ENCODE measurements at places on chromosomes 1 and 21.

- DNase-seq, result no peak
Measured at GRCh38 chr1:23568608-23569383, 9.5 kb upstream of the ID3 start.

GRCh38 chr1:30242722-30243457, 480.5 kb downstream of the MATN1 start:
- peak; percentile 21 for DNase-seq

DNA sequence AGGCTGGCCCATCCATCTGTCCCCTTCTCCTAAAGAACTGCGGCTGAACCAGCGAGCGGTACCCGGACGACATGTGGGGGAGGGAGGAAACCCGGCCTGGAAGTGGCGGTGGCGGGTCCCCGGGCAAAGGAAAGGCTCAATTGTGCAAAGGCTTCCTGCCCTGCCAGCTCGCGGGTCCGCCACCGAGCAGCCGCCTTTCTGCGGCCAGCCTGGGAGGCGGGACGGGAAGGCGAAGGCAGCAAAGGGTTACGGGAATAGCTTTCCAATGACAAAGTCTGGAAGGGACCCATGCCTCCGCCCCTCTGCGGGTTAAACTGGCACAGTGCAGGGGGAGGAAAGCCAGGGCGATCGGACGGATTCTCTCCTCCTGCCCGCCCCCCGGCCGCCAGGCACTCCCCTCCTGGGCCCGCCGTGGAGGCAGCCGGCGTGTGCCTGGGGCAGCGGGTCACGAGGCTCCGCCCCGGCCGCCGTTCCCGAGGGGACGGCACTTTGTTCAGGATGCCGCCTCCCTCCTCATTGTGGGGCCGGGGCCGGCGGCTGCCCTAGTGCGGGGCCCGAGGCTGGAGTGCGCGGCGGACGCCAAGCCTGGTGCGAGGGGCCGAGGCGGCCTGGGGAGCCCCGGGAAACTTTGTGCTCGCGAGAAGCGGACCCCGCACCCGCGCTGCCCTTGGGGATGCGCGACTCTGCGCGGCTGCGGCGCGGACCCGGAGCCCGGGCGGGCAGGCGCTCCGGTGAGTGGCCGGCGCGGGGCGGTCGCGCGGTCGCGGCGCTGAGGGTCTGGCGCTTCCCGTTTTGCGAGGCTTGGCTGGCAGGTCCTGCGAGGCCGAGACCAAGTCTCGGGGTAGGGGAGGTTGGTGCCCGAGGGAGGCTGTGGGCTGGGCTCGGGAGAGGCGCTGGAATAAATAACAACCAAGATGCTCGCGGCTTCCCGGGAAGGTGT, at the start of gene NAV1:
Gene NAV1, plus strand, starts transcription at position 516 of the 940 bp plus-strand sequence. CDS start 83,758 bp downstream, outside the sequence.
- DNase-seq, result peak; percentile 77

- no peak for DNase-seq
Measured at GRCh38 chr1:96579636-96580035, 141.9 kb upstream of the PTBP2 start.

DNA sequence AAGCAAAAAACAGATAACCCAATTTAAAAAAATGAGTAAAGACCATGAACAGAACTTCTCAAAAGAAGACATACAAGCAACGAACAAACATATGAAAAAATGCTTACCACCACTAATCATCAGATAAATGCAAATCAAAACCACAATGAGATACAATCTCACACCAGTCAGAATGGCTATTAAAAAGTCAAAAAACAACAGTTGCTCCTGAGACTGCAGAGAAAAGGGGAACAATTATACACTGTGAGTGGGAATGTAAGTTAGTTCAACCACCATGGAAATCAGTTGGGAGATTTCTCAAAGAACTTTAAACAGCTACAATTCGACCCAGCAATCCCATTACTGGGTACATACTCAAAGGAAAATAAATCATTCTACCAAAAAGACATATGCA, 131.6 kb downstream of the PTGER3 start:
- DNase-seq, result no peak

- no peak for DNase-seq
Measured at GRCh38 chr1:93016171-93016570, 54.9 kb upstream of the DIPK1A start.

DNA sequence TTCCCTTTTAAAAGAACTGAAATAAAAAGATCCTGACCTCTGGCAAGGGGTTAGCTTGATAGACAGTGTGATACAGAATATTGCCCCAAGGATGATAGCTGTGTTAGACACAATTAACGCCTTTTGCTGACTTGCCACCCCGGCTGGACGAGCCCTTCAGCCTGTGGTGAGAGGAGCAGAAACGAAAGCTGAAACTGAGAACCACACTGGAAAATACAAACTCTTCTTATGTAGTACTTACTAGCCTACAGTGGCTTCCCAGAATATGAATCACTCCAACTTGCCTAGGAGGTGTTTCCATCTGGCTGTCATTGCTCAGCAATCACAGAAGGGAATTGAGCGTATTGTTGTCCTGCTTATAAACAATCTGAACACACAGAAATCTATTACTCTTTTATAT, 22.9 kb downstream of the SAMSN1 start:
- DNase-seq, result no peak

GRCh38 chr1:65483993-65484754, 63.7 kb downstream of the LEPR start:
- DNase-seq, result no peak

- no peak for DNase-seq
Measured at GRCh38 chr1:201251851-201252430, 31.4 kb upstream of the PKP1 start.

GRCh38 chr1:173210716-173211231, 3.6 kb upstream of the TNFSF4 start:
- DNase-seq, result no peak

- DNase-seq, result no peak
Measured at GRCh38 chr1:49052102-49052501, 275.4 kb upstream of the BEND5 start.

DNA sequence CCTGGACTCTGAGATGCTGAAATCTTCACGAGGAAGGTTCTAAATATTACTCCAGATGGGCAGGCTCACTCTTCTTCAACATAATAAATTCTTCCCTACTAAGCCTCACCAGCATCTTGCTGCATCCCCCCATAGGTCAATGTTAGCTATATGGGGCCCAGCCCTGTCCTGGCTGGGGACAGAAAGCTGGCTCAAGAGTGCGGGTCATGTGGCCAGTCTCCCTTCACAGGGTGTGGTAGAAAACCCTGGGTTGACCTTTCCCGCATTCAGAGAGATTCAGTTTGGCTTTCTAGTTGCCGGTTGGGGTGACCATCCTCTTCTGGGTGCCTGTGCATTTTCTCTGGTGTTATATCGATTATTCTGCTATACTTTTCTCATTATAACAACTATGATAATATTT, 19.8 kb upstream of the KPRP start:
- no peak for DNase-seq

GRCh38 chr21:34693192-34693810, 24.5 kb downstream of the CLIC6 start:
- no peak for DNase-seq

- no peak for DNase-seq
Measured at GRCh38 chr1:52668711-52669110, 29.4 kb downstream of the COA7 start.

GRCh38 chr1:15224259-15224869, 22.7 kb upstream of the FHAD1 start:
- DNase-seq, result peak; percentile 26

- DNase-seq, result no peak
Measured at GRCh38 chr1:240942901-240943300, 330.9 kb upstream of the GREM2 start.

DNA sequence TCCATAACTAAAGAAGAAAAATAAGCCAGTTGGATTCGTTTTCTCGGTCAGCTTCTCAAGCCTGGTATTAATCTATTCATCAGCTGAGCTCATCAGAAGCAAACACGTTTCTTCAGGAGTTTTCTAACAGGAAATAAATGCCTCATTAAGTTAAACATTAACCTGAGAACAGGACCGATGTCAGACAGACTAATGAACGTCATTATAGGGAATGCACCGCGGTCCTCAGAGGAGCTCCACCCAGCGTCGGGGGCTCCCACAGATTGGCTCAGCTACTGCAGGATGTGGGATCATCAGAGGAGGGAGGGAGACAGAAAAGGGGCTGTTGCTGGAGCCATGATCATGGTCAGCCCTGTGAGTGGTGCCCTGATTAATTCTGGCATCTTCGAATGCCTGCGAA, 615.4 kb downstream of the PTPRU start:
- DNase-seq, result no peak

DNA sequence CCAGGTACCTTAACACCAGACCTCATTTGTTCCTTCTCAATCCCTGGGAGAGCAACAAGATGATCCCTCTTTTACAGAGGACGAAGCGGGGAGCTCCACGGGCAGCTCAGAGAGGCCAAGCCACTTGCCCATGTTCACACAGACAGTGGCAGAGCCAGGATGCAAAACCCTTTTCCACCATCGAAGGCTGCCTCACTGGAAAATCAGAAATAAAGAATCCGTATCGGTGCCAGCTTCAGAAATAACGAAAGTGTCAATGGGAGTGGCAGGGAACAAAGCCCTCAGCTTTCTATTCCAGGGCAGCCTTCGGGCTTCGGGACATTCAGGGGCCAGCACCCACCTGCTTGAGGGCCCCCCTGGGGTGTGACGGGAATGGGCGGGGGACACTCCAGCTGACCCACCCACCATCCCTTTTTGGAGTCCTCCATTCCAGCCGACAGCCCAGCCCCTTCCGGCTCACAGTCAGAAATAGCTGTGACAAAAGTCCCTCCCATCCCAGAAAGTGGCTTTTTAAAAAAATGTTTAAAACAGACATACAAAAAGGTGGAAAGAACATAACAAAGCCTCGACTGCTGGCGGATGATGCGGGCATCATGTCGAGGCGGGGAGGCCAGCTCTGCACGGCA, 6.0 kb downstream of the IFFO2 start:
- peak; percentile 84 for DNase-seq

GRCh38 chr1:34125721-34126380, 39.2 kb downstream of the CSMD2 start:
- no peak for DNase-seq

GRCh38 chr1:211813590-211813989, 17.0 kb downstream of the LPGAT1 start:
- DNase-seq, result peak; percentile 71

GRCh38 chr1:34212673-34213072, 36.0 kb downstream of the C1orf94 start:
- no peak for DNase-seq

- no peak for DNase-seq
Measured at GRCh38 chr1:40887652-40888051, 25.5 kb upstream of the CITED4 start.

DNA sequence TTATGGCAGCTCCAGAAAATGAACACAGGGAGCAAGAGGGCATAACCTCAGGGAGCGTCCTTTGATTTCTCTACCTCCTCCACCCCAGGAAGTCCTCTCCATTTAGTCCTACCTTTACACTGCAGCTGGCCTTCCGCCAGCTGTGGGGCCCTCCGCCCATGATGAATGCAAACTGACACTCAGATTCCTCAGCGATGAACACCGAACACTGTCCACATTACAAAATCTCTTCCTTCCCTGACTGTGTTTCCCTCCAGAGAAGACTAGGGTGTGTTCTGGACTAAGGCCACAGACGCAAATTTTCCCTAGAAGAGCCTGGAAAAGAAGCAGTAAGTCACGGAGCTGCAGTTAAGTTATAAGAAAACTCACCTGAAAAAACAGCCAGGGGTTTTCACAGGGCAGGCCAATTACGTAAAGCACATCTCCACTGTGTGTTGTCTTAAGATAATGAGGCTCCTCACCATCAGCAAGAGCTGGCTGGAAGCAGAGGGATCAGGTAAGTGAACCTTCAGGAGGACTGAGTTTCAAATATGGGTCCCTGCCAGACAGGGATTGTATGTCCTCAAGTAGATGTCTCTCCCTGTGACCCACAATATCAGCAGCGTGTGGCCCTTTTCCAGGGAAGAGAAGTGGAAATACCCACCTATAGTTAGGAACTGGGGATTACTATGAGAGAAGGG, 46.3 kb upstream of the ATP1B1 start:
- no peak for DNase-seq

DNA sequence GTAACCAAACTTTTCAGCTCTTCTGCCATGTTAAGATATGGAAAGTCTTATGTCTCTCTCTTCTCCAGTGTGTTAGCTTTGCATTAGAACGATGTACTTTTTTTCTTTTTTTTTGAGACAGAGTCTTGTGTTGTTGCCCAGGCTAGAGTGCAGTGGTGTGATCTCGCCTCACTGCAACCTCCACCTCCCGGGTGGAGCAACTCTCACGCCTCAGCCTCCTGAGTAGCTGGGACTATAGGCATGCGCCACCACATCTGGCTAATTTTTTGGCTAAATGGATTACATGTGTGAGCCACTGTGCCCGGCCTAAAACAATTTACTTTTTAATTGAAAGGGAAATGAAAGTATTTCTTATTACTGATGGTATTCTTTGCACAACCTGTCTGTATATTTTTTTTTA, 35.8 kb downstream of the SPEN start:
- no peak for DNase-seq

GRCh38 chr21:46152927-46153246, 2.5 kb downstream of the FTCD start:
- no peak for DNase-seq

DNA sequence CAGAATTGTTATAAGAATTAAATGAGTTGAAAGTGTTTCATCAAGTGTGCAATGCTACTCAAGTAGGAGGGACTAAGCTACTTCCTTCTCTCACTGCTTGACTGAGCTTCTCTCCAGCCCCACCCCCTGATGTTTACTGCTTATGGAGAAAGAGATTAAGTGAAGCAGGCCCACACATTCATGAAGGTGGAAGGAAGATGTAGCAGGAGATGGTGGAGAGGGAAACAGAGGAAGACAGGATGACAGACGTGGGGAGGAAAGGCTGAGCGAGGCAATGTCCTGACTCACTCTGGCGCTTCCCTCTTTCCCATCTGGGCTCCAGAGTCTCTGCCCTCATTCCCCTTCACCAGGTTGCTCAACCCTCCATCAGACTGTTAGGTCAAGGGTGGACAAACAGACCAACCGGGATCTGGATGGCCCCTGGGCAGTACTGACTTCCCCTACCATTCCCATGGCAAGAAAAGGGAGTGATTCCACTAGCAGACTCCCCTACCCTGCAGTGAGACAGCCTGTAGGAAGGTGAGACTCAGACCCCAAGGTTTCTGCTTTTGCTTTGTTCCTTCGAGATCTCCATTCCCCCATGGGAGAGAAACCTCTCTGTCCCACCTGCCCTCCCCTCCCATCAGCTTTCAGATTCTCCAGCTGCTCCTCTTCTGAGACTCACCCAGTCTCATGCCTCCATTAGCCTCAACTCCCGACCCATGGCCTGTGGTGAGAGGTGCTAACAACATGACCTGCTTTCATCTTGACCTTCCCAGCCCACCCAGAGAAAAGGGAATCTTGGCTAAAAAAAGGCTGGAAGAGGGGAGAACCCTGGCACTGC, 3.1 kb upstream of the ARHGEF2 start:
- DNase-seq, result no peak

GRCh38 chr1:204923201-204923600, 52.5 kb downstream of the NFASC start:
- no peak for DNase-seq

- DNase-seq, result no peak
Measured at GRCh38 chr1:89681045-89681729, 48.3 kb downstream of the LRRC8C start.

DNA sequence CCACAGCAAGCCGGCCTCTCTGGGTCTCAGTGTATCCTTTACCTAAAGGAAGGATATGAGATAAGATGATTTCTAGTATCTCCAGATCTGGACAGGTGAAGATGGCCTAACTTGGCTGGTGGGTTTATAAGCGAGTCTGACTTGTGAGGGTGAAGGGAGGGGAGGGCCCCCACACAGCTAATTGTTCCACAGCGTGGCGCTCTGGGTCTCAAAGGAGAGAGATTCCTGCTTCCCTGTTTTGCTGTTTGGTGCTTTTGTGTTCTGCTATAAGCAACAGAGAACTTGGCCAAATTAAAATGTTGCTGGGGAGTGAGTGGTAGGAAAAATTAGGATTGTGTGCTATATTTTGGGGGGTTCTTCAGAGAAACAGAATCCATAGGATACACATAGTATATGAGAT, 28.9 kb upstream of the NLRP3 start:
- DNase-seq, result no peak
